ENCODE measurements at places on chromosomes 1 and 21.
A peak's percentile ranks its signal among the peaks of the same experiment; 100 is the strongest.

GRCh38 chr1:32725615-32725982 lies 23.0 kb upstream of the SYNC start:
- no peak for DNase-seq

DNA sequence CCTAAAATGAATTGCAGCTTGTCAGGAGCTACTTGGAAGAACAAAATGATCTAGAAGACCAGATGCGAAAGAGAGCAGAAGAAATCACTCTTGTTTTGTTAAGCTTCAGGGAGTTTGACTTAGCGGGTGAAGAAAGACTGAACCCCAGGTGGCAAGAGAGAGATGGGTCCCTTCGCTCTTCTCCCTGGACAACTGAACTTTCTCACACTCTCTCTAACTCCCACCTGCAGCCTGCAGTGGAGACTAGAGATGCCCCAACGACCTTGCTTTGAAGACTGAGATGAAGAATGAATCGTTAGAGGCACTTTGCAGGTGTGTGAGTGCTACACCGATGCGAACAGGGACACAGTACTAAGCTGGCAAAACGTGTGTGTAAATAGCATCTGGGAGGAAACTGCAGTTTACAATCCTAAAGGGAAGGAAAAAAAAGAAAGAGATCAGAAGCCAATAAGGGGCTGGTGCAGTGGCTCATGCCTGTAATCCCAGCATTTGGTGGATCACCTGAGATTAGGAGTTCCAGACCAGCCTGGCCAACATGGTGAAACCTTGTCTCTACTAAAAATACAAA lies 64.5 kb upstream of the LYST start:
- no peak for DNase-seq

- no peak for DNase-seq
Observed at GRCh38 chr1:152543820-152544219, 22.8 kb downstream of the LCE3E start.

GRCh38 chr1:67991546-67991945 lies 58.9 kb downstream of the DIRAS3 start:
- DNase-seq, result no peak

- DNase-seq, result no peak
Observed at GRCh38 chr1:43799656-43800635, 92.6 kb downstream of the ST3GAL3 start.

GRCh38 chr1:102219463-102219862 lies 222.7 kb upstream of the OLFM3 start:
- no peak for DNase-seq

DNA sequence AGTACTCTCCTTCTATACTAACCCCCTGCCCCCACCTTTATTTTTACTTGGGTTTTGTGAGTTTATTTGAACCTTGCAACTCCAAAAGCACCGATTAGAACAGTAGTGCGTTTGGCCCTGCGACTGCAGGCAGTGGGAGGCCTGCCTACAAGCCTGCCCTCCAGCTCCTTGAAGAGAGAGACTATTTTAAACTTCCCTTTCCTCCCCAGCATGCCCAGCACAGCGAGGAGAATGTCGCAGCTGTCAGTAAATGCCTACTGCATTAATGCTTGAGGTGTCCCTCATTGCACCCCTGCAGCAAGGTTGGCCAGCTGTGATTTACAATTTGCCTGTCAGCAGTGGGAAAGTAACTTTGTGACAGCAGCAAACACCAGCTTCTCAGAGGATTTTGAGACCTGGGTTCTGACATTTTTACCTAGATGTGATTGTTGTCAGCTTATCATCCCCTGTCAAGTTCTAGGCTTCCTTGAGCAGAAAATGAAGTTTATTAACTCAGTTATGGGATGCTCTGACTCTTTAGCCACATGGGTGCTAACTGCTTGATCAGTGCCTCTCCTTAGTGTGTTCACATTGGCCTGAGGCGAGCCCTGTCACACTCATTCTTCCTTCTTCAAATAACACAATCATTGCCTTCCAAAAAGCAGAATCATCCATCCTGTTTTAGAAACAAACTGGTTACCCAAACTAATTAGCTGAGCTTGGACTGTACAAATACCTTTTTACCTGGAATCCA lies 170.6 kb downstream of the PDE4B start:
- no peak for DNase-seq

- DNase-seq, result no peak
Observed at GRCh38 chr1:196933531-196934189, 9.9 kb upstream of the CFHR2 start.

- no peak for DNase-seq
Observed at GRCh38 chr1:58648842-58649241, 51.0 kb downstream of the MYSM1 start.

- no peak for DNase-seq
Observed at GRCh38 chr21:28604946-28605537, 387.6 kb downstream of the LTN1 start.

DNA sequence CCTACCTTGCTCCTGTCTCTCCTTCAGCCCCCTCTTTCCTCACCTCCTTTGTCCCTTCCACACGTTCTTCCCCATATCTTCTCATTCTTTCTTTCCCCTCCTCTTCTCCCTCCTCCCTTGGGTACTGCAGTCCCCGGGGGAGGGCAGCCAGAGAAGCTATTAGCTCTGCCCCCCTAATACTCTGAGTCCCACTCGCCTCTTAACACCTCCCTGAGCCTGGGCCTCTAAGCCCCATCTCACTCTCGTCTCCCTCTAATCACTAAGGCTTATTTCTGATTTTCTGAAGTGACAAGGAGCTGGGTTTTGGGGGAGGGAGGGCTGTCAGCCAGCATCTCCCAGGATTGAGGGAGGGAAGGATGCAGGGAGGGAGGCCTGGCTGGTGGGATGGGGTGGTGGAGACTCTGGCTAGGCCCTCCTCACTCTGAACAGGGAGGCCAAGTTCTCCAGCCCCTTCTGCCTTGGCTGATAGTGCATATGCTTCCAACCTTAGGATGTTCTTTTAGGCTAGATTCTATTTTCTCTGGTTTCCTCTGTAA lies 25.6 kb upstream of the DMBX1 start:
- no peak for DNase-seq

DNA sequence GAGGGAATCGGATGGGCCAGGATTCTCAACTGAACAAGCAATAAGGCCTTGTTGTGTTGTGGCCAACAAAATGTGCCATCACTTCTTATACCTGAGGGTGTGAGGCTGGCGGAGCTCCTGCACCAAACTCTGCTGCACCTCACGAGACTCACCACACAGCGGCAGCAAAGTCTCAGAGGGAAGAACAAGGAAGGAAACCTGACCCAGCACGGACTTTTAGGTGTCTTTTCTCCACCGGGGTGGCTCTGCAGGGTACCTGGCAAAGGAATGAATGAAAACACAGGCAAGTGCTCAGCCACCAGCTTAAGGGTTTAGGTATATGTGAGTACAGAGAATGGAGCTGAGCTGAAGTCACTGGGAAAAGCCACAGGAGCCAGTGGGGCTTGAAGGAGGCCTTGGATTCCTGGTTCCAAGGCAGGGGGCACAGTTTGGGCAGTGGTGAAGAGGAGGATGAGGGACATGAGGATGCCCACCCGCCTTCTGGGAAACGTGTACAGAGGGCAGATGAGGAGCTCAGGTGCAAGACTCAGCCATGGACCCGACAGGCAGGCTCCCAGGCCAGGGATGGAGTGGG lies 31.1 kb upstream of the HSD3B1 start:
- peak; percentile 14 for DNase-seq

DNA sequence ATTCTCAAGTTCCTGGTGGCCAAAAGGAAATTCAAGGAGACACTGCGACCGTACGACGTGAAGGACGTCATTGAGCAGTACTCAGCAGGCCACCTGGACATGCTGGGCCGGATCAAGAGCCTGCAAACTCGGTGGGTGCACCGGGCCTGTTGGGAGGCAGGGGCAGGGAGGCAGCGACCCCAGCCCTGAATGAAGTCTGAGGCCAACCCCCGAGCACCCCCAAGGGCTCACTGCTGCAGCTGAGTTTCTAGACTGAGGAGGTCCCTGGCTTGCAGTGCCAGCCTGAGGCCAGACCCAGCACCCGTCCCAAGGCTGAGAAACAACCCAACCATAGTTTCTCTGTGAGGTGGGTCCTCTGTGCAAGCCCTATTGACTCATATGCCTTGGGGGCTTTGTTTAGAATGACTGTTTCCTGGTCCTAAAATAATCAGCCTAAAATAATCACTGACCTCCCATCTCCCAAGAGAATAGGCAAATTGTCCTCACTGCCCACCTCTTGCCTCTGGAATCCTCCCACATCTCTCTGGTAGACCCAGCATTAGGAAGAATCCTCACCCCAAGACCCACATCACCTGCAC lies 27.1 kb downstream of the CITED4 start:
- DNase-seq, result no peak
